ENCODE measurements at places on chromosomes 13 and 19.

GRCh38 chr13:99265821-99266426 lies 7.7 kb upstream of the GPR18 start:
- DNase-seq = no peak

DNA sequence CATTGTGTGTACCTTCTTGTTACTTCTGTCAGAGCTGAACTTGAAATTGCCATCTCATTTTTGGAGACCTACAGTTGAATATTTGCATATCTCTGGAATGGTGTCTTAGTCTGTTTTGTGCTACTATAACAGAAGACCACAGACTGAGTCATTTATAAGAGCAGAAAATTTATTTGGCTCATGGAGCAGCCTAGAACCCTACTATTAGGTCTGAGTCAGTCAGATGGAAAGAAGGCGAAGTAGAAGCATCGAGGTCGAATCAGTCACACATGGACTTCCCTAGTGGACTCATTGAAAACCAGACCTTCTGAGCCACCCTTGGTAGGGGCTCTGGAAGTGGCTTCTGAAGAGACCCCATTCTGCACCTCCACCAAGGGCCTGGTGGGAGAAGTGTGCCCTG lies 33.9 kb upstream of the TPT1 start:
- no peak for DNase-seq

DNA sequence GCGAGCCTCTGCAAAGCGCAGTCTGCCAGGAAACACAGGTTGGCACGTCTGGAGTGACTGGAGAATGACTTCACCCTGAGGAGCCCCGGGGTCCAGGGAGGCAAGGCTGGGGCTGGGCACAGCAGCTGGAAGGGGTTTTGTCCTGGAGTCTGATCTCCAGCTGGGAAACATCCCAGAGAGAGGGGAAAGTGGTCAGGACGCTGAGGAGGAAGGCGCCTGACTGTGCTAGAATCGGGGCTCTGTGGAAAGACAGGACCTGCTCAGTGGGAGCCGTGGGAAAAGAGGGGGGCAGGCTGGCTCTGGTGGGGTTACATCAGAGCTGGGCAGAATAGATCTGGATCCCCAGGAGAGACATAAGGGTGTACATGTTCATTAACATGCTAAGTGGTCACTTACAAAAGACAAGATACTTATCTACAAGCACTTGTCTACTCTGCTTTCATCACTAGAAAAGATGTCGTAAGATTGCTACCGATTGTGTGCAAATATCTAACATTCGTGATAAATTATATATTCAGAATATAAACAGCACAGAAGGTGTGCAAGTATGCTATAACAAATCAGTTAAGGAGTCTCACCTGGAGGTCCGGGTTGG lies 106.6 kb downstream of the COL4A1 start:
- DNase-seq = no peak

GRCh38 chr13:51833980-51834379 lies 11.0 kb downstream of the TMEM272 start:
- DNase-seq = no peak

- no peak for DNase-seq
These were observed 107.5 kb downstream of the PCCA start for GRCh38 chr13:100196375-100196774.

DNA sequence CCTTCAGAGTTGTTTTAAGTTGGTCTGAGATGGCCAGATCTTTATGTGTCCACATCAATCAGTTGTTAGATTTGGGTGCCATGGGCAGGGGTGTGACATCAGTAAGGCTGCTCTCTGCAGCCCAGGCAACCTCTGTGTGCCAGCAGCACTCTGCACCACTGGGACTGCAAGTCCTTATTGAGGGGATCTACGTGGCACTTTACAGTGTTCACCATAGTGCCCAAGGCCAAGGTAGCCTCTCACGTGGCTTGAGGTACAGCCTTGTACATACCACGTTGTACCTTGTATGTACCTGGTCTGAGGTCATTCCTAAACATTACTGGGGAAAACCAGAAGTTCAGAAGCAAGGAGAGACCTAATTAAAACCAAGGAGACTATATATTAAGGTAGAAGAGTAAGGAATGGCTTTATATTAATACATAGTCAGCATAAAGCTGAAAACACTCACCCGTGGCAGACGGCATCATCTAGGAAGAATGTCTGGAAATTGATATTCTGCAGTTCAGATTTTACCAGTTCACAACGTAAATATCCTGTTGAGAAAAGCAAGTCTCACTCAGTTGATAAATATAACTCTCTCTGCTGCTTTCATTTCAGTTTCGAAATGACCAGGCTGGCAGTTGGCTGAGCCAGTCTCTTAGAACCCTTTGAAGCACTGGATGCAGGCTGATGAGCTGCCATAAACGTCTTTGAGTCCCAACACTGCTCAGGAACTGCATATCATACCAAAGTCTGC lies 128.8 kb downstream of the ZDHHC20 start:
- no peak for DNase-seq

GRCh38 chr13:79621902-79622301 lies 140.9 kb downstream of the NDFIP2 start:
- no peak for DNase-seq

GRCh38 chr19:28492621-28493020 lies 720.3 kb downstream of the UQCRFS1 start:
- no peak for DNase-seq

GRCh38 chr13:43303033-43303729 lies 279.8 kb downstream of the DNAJC15 start:
- no peak for DNase-seq

- no peak for DNase-seq
These were observed 100.2 kb upstream of the MBNL2 start for GRCh38 chr13:97121894-97122293.

DNA sequence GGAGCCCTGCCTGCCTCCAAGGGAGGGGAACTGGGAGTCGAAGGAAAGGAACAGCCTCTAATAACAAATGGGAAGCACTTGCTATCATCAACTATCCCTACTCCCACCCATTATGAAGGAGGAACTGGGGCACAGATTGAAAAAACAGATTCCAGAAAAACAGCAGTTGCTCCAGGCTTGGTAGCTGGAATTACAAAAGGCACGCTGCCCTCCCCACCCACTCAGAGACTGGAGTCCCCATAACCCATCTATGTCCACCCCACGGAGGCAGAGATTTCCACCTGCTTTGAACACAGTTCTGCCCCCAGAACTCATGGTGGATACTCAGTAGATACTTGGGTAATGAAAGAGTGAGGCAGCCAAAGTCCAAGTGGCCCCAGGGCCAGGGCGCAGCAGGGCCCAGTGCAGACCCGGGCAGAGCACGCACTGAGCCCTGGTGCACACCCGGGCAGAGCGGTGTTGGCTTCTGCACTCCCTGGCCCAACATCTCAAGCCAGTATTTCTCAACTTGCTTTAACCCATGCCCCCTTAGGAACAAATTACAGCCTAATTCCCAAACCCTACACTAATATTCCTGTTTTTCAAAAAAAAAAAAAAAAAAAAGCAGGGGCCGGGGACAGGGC lies 19.1 kb upstream of the CCNP start:
- no peak for DNase-seq

- DNase-seq = no peak
These were observed 285.8 kb downstream of the MYO16 start for GRCh38 chr13:108915095-108915633.

DNA sequence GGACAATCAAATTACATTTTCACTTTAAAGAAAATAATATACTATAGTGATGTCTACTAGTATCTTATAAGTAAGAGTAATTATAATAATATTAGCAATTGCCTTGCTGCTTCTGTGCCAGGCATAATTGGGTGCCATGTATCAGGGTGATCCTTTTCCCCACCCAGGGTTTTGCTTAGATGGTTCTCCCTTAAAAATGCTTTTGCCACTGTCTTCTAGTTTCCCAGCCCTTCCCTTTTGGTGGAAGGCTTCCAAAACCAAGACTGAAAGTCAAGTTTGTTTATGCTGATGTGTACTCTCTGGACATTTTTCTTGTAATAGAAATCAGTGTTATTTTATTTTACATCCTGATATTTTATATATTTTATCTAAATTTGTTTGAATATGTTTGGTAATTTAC lies 77.8 kb downstream of the ITGBL1 start:
- no peak for DNase-seq

DNA sequence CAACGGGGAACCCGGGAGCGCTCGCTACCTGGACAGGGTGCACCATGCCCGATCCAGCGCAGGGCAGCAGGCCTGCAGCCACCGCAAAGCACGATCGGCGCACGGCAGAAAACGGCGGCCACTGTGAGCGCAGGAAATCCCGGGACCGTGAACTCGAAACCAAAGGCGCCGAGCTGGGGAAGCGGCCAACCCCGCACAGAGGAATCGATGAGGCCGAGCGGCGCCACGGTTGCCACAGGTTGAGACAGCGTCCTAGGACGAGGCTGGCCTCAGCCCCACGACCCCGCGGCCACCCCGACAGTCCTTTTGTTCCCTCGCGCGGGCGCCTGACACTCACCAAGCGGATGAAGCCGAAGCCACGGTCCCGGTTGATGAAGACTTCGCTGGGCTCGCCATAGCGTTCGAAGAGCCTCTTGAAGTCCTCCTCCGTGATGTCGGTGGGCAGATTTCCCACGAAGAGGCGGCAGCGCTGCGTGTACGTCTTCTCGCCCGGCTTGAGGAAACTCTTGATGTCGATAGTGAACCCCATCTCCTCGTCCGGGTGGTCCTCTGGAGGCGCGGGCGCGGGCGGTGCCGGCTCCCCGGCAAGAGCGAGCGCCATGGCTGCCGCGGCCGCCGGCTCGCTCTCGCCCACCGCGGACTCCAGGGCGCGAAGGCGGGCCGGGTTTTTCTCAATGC lies 557 bp downstream of the PSPC1 start:
- DNase-seq = peak; percentile 33

- DNase-seq = no peak
These were observed 12.4 kb upstream of the NEK5 start for GRCh38 chr13:52141299-52141698.

GRCh38 chr13:23695711-23696464 lies 125.7 kb downstream of the TNFRSF19 start:
- peak; percentile 45 for DNase-seq

DNA sequence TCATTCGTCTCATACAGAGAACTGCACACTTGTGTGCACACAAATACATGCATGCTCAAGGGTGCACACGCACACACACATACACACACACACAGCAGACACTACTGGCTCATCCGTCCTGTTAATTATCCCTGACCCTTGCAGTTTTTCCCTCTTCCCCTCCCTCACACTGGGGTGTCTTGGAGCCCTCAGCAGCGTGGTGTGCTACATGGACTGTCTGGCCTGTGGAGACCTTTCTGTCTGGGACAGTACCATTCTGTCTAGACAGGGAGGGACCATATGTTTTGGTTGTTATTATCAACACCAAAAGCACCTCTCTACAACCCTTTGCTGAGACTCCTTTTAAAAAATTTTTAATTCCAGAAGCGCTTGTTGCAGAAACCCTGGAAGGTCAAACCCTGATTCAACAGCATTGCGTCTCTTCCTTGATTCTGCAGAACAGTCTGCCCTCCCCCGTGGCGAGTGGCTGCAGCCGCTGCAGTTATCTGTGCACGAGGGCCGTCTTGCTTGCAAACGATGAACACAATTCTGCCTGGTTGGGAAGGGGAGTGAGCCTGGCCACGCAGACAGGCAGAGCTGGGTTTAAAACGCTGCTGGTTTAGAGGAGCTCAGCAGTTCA lies 374.0 kb downstream of the IRS2 start:
- DNase-seq = no peak

DNA sequence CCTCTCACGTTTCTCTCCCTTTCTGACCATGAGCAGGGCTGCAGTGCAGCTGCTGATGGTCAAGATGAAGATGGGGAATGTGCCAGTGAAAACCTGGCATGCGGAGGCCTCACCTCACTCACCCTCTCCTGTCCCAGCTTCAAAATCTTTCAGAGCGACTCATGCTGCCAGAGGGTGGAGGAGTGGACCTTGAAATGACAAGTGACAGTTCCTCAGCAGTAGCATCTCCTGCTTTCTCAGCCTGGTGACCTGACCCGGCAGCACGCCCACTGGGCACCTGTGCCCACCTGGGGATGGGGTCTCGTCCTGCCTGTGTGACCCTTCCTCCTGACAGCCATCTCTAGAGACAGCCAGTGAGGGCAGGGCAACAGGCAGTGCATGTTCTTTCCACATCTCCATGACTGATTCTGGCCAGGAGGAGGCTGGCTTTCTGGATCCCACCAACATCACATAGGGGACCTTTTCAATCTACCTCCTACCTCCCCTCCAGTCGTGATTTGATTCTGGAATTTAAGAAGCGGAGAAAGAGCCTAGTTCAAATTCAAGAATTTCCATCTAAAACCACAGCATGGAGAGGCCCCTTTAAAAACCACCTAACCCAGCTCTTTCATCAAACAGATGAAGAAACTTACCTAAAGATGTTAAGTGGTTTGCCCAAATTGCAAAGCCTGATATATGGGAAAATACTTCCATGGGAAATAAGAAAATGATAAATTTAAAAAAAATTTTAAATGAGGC lies 45.8 kb downstream of the RFX2 start:
- DNase-seq = no peak

- no peak for DNase-seq
These were observed 279.2 kb upstream of the PRR20A start for GRCh38 chr13:56861476-56861875.

DNA sequence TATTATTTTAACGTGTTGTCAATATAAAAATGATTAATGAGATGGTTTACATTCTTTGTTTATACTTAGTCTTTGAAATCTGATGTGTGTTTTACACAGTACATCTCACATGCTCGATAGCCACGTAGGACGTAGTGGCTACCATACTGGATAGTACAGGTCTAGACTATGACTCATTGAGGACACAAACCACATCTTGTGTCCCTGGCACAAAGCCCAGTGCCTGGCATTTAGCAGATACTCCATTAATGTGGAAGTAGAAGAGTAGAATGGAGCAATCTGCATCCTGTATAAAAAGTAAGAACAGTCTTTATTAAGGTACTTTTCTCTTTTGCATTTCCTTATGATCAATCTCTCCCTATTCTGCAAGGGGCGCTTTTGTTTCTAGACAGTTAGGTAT lies 49.0 kb upstream of the FRY start:
- no peak for DNase-seq

DNA sequence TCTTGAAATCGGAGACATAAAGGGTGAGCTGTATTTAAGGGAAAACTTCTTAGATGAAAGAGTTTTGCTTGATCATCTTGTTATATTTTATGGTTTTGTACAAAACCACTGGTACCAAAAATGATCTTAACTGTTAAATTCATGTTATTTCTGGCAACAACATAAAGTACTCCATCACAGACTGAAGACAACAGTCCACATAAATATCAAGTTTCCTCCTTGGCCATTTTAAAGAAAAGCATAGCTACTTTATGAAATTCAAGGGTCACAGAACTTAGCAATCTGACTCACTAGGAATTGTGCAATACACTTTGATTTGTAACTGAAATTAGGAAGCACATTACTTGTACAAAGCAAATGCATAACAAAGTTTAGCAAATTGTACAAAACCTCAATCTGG lies 66.3 kb downstream of the TBC1D4 start:
- DNase-seq = no peak

- peak; percentile 67 for DNase-seq
These were observed 2.2 kb downstream of the CXCL17 start for GRCh38 chr19:42440357-42441048.

DNA sequence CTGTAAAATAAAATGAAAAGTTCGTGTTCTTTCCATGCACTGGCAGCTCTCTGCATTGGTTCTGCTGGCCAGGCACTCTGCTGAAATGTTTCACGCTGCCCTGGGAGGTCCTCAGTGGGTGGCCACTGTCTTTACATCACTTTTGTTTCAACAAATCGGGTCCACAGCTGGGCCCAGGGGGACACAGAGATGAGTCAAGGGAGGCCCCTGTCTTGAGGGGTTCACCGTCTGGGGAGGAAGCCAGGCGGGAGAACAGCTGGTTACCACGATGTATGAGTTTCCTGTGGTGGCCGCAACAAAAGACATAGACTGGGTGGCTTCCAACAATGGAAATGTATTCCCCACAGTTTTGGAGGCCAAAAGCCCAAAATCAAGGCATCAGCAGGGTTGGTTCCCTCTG lies 5.1 kb upstream of the KLF2 start:
- DNase-seq = no peak

GRCh38 chr13:62643799-62644524 lies 1228.3 kb upstream of the PCDH20 start:
- no peak for DNase-seq
